ENCODE measurements at places on chromosomes 3 and 15.

- DNase-seq: no peak
Measured at GRCh38 chr3:159669766-159670165, 318.9 kb upstream of the IL12A start.

GRCh38 chr15:64333986-64334929 is 21.7 kb downstream of the CSNK1G1 start:
- DNase-seq: peak; percentile 48

- no peak for DNase-seq
Measured at GRCh38 chr3:184345317-184346144, 8.1 kb downstream of the FAM131A start.

DNA sequence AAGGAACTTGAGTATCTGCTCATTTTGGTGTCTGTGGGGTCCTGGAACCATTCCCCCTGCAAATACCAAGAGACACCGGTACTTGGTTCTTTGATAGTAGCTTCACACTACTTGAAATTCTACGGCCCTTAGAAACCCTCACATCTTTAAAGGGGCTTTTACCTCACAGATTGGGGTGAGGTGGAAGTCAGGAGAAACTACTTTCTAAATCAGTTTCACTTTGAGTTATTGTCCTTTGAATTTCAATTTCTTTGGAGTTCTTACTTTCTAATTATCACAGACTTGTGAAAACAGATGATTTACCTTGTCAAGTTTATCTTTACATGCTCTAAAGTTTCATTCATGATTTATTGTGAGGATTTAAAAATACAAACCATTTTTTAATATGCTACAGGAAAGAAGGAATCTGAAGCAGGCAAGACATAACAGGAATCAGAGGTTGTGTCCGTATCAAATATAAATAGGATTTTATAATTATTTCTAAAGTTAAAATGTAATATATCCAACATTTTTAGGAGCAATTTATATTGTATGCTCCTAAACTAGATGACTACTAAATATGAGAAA is 98.9 kb downstream of the NEDD4 start:
- DNase-seq: no peak

- DNase-seq: no peak
Measured at GRCh38 chr15:25611603-25612002, 172.8 kb upstream of the UBE3A start.

DNA sequence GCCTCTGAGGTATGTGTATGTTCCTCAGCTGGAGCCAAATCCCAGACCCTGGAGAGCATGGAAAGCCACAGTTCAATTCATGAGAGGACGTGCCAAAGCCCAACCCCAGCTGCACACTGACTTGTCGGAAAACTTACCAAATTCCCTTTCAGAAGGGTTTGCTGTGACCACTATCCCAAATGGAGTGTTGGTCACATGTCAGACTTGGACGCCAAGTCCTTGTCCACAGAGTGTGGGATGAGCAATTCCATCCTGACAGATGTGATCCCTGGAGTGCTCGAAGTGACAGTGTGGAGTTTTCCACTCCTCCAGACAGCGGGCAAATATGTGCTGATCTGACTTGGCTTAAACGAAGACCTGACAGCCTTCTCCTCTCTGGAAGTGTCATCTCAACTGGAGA is 71.2 kb downstream of the RORA start:
- no peak for DNase-seq

GRCh38 chr15:65954289-65954741 is 85.0 kb downstream of the RAB11A start:
- DNase-seq: no peak

- DNase-seq: no peak
Measured at GRCh38 chr3:36525115-36525801, 145.0 kb downstream of the STAC start.

DNA sequence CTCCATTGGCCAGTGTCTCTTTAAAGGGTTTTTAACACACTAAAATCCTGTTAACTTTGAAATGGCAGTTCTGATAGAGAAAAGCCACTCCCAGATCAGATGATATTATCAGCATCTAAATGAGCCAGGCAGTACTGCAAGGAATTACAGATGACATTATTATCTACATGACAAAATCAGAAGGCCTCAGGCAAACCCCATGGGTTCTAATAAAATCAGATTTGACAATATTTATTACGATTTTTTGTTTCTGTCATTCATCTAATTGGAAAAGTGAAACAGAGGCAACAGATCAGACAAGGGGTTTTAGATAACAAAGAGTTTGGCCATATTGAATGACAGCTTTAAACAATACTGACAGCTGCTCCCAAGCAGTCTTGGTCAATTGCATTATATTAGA is 112.7 kb downstream of the FEZF2 start:
- DNase-seq: no peak

- no peak for DNase-seq
Measured at GRCh38 chr3:49386056-49386756, 25.6 kb downstream of the RHOA start.

- DNase-seq: no peak
Measured at GRCh38 chr3:107969994-107970819, 120.6 kb downstream of the CD47 start.

DNA sequence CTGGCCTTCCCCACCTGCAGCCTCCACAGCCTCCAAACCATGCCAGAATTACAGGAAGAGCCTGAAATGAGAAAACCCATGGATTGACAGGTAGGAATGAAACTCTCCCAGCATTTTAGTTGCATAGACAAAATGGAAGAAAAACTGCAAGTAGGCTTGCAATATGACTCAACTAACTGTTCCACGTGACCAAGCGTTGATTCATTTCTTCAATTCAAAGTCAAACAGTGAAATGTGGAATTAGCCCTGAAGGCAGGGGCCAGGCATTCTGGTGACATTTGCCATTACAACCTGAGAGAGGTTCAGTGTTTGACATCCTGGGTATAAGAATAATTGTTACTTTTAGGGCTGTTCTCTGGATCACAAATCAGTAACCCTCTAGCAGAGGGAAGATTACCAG is 676.5 kb upstream of the CFAP20DC start:
- no peak for DNase-seq

- DNase-seq: no peak
Measured at GRCh38 chr3:172225215-172225707, 185.9 kb downstream of the FNDC3B start.

DNA sequence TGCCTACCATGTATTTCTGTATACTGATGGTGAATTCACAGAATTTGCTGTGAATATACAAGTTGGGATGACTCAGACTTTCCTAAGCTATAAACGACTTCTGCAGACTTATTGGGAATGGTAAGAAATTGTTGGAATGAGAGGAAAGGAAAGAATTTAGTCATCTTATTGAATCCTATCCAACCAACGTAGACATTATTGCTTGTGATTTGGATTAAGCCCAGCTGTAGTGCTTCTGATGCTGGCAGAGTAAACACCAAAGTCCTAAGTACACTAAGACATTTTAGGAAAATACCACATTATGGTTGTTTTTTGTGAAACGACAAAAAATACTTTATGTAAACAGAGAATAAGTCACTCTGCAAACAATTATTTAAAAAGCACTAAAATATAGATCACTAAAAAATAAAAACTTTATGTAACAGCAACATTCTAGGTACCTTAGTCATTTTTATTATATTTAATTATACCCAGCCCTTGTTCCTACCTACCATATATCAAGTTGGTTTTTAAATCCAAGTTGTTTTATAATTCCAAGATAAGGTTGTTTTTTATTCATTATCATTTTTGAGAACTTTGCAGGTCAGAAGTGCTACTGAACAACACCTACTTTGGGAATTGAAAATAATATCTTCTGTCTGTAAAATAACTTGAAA is 99.2 kb upstream of the MLF1 start:
- DNase-seq: no peak

- DNase-seq: no peak
Measured at GRCh38 chr3:12049675-12050074, 45.5 kb downstream of the SYN2 start.

DNA sequence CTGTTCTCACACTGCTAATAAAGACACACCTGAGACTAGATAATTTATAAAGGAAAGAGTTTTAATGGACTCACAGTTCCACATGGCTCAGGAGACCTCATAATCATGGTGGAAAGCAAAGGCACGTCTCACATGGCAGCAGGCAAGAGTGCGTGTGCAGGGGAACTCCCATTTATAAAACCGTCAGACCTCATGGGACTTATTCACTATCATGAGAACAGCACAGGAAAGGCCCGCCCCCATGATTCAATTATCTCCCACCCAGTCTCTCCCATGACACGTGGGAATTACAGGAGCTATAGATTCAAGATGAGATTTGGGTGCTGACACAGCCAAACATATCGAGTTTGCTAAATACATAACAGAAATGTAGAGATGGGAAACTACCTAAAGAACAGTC is 39.5 kb upstream of the DGKG start:
- DNase-seq: no peak

- no peak for DNase-seq
Measured at GRCh38 chr3:25945836-25946235, 155.9 kb downstream of the OXSM start.

GRCh38 chr15:41961001-41961518 is 11.3 kb downstream of the EHD4 start:
- DNase-seq: no peak

GRCh38 chr15:31234815-31235214 is 91.8 kb upstream of the KLF13 start:
- DNase-seq: no peak

DNA sequence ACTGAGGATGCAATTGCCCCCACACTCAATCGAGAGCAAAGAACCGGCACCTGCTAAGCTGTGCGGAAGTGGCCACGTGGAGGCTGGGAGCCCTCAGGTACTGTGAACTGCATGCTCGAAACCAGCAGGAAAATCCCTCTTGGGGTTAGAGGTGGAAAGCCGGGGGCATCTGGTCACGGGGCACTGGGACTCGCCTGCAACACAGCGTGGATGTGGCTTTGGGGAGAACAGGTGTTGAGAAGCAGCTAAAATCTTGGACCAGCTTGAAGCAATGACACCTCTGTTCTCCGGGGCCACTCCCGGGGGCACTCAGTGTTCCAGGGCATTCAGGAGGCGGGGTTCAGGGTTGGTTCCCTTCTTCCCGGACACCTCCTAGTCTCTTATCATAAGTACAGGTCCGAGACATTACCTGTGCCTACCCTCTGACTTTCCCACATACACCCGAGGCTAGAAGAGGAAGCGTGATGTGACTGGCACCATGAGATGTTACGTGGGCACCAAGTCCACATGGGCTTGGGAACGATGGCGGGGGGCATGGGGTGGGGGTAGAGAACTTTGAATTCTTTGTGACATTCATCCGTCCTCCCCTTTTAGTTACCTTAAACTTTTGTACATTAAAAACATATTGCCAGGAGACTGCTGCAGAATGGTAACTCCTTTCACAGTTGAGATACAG is 172.0 kb downstream of the ADAMTS17 start:
- DNase-seq: no peak
